Suprapubic skin (tissue), 4 donors: ENCODE measurements at places on chromosomes 4 and X. TPM values are rescaled to one million over a fixed set of nuclear protein-coding genes. Genes with fewer than 3 reads are reported as not detected.

The PPARGC1A gene
- total RNA-seq, result 11.3 TPM

The USP26 gene
- total RNA-seq, result not detected

DNA sequence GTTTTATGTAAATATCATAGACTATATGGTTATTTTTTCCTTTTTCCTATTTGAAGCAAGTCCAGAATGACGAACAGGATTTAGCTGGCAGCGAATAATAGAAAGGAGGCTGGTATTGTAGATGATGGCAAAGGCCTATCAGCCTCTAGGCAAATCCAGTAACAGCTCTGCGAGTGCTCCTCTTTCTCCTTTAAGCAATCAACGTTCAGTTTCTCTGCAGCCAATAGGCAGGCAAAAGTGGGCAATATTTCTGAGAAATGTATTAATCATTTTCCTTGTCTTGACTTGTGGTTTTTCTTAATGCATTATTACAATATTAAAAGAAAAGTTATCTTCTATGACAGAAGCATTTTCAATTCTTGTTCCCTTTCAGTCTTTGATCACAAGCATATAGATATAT lies 183.3 kb downstream of the SH3KBP1 start:
- DNase-seq, result no peak

DNA sequence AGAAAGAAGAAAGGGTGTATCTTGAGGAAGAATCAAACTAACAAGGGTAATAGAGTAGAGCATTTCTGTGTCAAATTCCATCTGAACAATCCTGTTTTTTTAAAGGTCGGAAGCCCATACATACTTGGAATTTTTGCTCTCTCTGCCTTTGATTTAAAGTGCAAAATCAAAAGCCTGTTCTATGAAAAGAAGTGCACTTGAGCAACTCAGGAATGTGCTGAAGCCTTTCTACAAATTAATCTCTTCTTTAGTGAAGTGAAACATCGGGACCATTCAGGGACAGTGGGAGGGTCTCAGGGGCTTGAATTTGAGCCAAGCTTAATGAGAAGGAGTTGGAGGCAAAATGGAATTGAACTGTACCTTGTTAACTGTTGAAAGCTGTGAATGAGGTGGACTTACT lies 1008.5 kb upstream of the LCORL start:
- no peak for DNase-seq

DNA sequence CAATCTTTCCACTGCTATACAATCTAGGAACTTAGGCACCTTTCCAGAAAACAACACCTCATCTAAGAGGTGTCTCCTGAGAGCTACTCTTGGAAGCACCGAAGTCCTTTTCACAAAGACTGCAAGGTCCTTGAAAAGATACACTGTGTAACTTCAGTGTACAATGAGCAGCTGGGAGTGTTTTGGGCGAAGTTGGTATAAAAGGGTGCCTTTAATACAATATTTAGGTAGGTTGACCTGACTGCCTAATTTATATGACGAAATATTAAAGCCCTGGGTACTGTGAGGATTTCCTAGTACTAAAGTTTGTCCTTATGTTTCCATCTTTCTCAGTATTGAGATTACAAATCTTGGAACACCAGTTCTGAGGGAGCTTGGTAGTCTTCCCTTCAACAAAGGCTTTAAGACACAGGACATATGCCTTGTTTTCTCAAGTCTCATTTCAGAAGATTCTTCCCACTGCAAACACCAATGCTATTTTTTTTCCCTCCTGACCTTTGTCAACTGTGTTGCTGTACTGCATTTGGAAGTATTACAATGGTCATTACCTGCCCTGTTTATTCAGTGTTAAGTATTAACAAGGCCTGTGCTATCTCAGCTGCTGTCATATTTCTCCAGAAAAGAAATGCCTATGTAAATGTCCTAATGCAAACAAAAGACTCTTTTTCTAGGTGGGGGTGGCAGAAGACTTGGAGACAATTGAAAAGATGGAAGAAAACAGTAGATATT lies 134.2 kb downstream of the MAML3 start:
- DNase-seq, result no peak
